Thymus (tissue), 14 donors: ENCODE measurements at places on chromosomes 6 and 20. TPM values are rescaled to one million over a fixed set of nuclear protein-coding genes. Genes with fewer than 3 reads are reported as not detected.

DNA sequence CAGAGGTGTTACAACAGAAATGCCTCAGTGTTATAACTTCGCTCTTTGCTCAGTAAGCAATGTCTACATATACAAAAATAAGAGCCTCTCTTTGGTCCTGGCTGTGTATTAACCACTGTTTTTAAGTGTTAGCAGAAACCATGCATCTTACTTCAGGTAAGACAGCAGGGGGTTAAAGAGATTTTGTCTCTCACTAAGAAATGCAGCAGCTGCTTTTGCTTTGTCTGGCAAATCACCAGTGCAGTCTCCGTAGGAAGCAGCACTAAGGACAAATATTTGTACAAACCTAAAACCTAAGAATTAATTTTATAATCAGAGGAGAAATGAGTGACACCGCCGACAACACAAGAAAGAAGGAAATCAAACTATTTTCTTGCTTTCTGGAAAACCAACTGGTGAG lies 758 bp downstream of the SMIM28 start:
- DNase-seq = no peak

- no peak for DNase-seq
These were observed 12.7 kb downstream of the COL9A3 start for GRCh38 chr20:62829231-62830230.

DNA sequence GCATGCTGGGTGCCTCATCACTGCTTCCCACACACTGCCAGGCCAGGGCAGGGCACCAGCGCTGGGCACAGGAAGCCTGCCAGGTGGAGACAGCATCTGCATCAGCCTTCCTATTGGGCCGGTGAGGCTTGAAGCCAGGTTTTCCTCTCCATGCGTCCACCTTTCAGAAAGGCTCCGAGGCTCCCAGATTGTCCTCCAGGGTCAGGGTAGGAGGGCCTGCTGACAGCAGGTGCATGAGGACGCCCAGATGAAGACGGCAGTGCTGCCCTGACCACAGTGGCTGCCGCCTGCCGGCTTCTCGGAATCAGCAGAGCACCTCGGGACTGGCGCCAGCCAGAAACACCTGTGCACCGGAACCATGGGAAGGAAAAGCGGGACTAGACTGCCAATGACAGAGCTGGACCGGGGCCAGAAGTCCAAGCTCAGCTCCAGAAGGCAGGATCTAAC lies 170.5 kb upstream of the CST7 start:
- DNase-seq = no peak

DNA sequence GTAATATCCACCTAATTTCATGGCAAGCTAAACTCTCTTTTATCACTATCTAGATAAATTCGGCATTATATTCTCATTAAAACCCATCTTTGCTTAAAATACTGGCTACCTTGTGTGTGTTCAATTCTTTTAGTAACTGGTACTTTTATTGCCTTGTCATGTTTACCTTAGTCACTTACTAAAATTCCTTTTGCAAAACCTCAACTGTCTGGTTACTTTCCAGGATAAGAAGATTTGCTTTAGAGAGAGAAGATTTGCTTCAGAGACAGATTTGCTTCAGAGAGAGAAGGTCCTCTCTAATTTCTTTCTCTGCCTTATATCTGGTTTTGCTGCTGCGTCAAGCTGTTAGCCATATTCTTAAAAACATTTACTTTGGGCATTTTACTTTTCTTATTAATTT lies 151.5 kb upstream of the MLIP start:
- DNase-seq = no peak

DNA sequence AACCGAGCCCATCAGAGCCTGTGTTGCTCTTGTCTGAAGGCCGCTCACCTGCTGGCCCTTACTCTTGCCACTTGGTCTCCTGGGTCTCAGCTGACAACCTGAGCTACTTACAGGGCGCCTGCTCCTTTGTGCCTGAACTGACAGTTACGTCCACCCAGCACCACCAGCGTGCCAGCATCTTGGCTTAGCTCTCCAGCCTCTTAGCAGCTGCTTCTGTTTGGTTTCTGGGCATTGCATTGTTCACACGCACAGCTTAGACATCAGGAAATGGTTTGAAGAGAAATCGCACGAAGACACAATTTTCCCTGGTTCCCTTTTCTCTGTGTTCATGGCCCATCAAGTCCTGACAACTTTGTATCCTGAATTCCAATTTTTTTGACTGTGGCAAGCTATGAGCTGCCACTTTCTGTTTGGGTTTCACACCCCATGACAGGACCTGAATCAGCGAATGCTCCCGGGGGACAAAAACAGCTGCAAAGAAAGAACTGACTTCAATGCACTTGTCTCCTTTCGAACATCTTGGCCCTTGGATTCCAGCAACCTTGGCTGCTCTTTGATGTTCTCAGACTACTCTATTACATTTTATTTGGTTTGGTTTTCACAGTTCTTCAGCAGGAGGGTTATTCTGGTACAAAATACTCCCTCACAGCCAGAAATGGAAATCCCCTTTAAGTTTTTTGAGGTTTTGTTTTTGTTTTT lies 45.2 kb upstream of the LY86 start:
- DNase-seq = no peak

DNA sequence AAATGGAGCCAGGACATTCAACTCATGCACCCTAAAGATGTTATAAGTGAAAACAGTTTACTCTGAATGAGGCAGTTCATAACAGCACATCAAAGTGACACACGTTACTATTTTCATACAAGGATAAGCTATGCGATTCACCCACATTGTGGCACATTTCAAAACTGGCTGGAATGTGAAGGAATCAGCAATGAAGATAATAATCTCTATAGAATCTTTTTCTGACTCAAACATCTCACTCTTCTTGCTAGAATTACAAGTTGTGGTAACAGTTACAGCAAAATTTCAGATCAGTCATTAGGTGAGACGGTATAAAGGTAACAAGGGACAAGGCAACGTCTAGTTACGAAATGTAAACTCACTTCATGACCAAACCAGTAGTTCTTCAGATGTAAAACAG lies 17.5 kb downstream of the TMEM244 start:
- DNase-seq = no peak

GRCh38 chr20:49914310-49915117 lies 815 bp downstream of the SPATA2 start:
- no peak for DNase-seq

DNA sequence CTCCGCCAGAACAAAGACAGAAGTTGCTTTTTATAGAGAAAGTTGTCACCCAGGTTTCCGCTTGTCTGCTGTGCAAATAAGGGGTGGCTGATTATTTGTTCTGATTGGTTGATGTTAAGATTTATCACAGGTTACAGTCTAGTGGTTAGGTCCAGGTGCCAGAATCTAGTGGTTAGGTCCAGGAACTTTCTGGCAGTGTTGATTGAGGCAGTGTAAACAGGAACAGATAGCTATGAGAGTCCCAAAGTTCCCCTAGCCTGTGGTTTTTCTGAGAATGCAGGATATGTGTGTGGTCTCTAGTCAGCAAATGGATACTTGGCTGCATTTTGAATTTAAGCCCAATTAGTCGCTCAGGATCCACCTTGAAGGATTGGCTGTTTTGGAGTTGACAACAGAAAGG lies 148.0 kb downstream of the TMEM200A start:
- peak; percentile 61 for DNase-seq

- no peak for DNase-seq
These were observed 538.9 kb downstream of the UTRN start for GRCh38 chr6:144824018-144824417.

DNA sequence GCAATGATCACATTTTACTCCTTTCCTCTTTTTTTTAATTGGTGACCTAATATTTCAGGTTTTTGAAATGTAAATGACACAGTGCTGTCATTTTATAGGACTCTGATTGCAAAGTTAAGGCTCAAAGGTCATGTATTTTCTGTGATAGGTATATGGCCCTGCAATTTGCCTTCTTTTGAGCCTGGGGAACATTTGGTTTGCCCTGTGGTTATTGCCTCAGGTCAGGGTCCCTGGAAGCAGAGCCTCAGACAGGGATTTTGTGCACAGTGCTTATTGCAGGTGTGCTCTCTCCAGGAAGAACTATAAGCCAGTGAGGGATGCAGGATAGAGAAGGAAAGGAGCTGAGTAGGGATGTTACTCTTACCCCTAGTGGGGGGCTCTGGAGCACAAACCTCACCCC lies 229.3 kb upstream of the ECI2 start:
- DNase-seq = no peak

DNA sequence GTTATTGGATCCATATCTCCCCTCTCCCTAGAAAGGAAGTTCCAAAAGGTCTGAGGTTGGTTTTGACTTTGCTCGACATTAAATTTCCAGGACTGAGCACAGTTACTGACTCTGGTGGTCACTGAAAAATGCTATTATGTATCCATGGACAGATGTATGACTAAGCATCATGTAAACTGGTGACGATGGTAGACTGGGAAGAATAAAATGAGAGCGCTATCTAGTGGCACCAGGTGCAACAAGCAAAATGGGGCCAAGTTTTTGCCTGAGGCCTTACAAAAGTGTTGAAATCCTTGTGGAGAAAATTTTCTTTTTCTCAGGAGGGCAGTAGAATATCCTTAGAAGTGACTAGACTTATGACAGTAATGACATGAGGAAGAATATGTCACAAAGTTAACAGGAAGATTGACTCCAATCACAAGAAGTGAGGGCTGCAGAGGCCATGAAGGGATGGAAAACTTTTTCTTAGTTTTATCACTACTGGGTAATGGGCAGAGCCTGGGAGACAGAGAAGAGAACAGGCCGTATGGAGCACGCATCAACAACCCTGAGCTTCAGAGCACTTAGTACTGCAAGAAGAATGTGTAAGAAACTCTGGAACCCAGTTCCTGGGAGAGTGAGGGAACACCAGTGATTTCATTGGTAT lies 88.9 kb upstream of the ELOVL5 start:
- DNase-seq = no peak

- no peak for DNase-seq
These were observed 182.5 kb upstream of the PDE10A start for GRCh38 chr6:165845493-165845892.

GRCh38 chr6:146962329-146962728 lies 241.9 kb upstream of the STXBP5 start:
- DNase-seq = no peak

DNA sequence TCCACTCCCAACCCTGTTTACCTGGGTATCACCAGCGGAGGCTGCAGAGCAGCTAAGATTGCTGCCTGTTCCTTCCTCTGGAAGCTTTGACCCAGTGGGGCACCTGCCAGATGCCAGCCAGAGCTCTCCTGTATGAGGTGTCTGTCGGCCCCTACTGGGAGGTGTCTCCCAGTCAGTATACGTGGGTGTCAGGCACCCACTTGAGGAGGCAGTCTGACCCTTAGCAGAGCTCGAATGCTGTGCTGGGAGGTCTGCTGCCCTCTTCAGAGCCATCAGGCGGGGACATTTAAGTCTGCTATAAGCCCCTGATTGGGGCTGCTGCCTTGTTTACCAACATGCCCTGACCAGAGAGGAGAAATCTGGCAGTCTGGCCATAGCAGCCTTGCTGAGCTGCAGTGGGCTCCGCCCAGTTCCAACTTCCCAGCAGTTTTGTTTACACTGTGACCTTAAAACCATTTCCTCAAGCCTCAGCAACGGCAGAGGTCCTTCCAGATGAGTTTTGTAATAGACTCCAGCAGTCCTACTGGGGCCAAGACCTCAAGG lies 2.8 kb downstream of the RAET1E start:
- DNase-seq = no peak

DNA sequence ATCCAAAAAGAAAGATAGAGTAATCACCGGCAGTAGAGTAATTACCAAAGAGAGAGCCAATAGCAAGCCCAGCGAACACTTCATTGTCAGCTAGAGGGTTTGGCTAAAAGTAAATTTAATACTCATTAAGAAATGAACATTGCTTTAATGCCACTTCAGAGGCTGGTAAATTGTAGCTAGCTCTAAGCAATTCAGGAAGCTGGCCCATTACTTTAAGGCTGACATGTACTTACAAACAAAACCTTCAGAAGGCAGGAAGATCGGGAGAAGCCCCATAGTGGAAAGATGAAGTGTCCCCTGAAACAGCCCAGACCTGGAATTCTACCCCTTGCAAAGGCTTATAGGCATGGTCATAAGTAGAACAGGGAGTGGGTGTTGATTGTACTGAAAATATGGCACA lies 396.6 kb upstream of the ID4 start:
- DNase-seq = no peak

DNA sequence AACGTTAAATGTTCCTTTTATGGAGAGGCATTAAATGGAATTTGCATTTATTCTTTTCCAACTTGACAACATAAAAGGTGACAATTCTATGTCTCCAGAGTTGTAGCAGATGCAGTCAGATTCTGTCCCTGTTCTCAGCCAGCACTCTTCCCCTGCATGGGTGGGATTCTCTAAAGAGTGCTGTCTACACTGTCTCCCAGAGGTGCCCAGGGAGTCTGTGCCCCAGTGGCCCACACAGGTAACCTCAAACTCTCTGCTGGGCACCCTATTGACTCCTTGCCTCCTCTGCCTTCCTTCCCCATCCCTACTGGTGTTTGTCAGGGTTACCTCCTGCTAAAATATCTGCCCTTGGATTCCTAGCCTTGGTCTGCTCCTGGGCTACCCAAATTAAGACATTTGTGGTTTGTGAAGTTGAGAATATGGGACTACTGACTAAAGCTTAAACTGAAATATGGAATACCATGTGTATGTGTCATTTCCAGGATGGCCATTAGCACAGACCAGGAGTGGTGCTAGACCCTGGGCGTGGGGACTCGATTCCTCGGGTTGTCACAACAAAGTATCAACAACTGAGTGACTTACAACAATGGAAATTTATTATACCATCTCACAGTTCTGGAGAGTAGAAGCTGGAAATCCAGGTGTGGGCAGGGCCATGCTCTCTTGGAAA lies 284.7 kb downstream of the CDH26 start:
- DNase-seq = no peak

DNA sequence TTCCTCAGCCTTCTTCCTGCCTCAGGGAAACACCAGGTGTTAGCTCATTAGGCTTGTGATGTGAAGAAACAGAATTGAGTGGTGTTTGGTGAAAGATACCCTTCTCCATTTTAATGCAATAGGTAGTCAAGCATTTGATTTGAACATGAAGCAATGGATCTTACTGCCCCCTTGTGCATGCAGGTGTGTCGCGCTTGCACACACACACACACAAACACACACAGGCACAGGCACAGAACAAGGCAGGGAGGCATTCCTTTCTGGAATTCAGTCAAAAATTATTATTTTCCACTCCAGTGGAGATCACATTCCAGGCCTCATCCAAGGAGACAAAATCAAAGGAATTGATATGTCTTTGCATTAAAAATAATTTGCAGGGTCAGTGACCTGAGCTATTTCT lies 667.0 kb upstream of the MARCKS start:
- no peak for DNase-seq

Gene TRIM31
- 0.28 TPM for total RNA-seq

Gene KIF3B
- 7.8 TPM for total RNA-seq

Gene TEAD3
- 1.1 TPM for total RNA-seq

Gene GPR63
- total RNA-seq = 0.71 TPM

Gene RSPH9
- total RNA-seq = 0.09 TPM

Gene CASS4
- total RNA-seq = 2.8 TPM

Gene SLC22A1
- 0.28 TPM for total RNA-seq

Gene FAM229B
- total RNA-seq = 20.4 TPM

Gene OR2H2
- not detected for total RNA-seq
